ENCODE measurements at places on chromosomes 12 and 14. TPM values are rescaled to one million over a fixed set of nuclear protein-coding genes. Genes with fewer than 3 reads are reported as not detected.

Gene BMP4
- 62.4 TPM for total RNA-seq

Gene DTX3
- 16.2 TPM for total RNA-seq

- no peak for DNase-seq
These were observed 22.4 kb upstream of the PPP1CC start for GRCh38 chr12:110765111-110765510.

- no peak for DNase-seq
These were observed 5.2 kb upstream of the CNPY2 start for GRCh38 chr12:56321027-56321426.

DNA sequence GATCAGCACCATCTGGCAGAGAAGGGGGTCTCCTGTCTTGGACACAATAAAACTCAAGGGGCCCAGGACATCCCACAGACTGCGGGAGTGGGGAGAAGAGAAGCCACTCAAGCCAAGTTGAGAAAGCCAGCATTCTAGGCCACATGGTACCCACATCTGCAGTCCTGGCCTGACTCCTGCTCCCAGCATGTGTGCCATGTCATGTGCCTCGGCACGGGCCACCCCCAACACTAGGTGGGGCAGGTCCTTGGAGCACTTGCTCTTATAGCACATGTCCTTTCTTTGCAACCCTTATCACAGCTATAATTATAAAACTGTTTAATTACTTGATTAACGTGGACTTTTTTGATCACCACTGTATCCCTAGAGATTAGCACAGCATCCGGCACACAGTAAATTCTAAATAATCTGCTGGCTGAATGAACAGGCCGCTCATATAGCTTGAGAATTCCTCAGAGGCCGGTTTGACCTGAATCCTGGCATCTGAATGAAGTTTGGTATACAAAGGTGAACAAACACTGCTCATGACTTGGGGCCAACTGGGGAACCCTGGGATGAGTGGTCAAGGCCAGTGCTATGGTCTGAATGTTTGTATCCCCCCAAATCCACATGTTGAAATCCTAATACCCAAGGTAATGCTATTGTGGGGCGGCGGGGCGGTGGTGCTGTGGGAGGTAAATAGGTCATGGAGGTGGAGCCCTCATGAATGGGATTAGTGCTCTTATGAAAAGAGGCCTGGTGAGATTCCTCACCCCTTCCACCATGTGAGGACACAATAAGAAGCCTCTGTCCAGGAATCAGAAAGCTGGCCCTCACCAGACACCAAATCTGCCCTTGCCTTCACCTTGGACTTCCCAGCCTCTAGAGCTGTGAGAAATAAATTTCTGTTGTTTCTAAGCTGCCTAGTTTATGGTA, 6.6 kb downstream of the NCKAP5L start:
- DNase-seq = no peak

Measured in PC-9 (cell line).